ENCODE measurements at places on chromosomes 12 and 14. TPM values are rescaled to one million over a fixed set of nuclear protein-coding genes. Genes with fewer than 3 reads are reported as not detected.

Gene SERPINA12
- total RNA-seq = not detected

Gene SLC25A21
- total RNA-seq = not detected

Gene STXBP6
- 11.7 TPM for total RNA-seq

Gene RHEBL1
- total RNA-seq = 0.57 TPM

Gene KRT2
- not detected for total RNA-seq

Gene TAS2R50
- total RNA-seq = 3.4 TPM

Gene OVCH1
- total RNA-seq = 0.22 TPM

Gene TAS2R31
- total RNA-seq = 3.4 TPM

Gene ISM2
- not detected for total RNA-seq

Gene JPH4
- 2.0 TPM for total RNA-seq

Gene NEUROD4
- total RNA-seq = not detected

Gene TXNDC16
- total RNA-seq = 9.5 TPM
